ENCODE measurements at places on chromosomes 4 and X.

DNA sequence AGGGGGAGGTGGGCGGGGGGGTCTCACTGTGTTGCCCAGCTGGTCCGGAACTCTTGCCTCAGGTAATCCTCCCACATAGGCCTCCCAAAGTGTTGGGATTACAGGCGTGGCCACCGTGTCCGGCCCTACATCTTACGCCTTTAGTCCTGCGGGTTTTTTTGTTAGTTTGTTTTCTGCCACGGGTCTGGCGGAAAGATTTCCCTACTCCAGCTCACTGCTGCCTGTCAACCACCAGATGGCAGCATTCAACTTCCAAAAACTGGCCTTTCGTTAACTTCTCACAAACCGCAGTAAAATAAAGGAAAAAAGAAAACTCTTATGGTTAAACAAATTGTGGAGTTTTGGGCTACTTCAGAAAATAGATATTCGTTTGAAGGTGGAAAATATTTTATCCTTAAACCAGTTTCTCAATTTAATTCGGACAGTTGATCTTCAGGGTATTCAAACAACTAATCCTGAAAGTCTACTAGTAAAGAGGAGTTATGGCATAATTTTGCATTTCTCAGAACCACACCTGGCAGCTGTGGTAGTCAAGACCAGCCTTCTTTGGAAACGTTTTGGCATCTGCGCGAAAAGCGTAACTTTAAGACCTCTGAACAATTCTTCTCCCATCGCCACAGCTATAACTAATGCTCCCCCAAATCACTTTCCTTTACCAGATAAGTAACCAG, 41.1 kb downstream of the LUZP4 start:
- no peak for DNase-seq

DNA sequence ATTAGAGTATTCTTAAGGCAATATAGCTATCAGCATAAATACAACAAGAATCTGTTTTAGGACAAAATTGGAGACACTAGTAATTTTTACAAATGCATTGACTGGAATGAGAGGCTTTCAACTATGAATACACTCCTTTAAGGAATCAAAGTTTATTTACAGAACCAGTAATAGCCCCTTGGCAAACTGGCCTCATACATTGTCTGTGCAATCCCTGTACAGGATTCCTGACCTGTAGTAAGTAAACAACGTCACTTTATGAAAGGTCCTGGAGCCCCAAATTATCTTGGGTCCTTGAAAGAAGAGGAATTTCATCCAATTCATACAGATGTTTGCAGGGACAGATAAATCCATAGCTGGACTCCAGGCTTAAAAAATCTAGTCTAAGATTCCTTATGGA, 25.4 kb upstream of the CXCL3 start:
- DNase-seq: no peak

DNA sequence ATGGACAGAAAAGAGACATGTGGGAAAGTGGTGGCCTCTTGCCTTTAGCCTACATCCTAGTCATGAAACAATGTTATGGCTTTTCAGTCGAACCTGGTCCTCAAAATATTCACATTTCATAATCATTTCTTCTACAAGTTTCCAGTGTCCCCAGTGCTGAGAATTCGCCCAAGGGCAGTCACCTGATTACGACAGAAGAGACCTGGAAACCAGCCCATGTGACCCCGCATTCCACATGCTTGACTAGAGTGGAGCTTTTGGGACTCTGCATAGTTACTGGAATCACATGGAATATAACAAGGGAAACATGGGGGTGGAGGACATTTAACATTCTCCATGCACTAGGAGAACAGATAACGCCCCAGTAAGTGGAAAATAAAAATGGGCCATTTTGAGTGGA, 100.1 kb downstream of the PPARGC1A start:
- no peak for DNase-seq

- no peak for DNase-seq
Observed at GRCh38 chr4:47073647-47074046, 42.3 kb downstream of the GABRB1 start.

GRCh38 chr4:87150498-87151261, 69.7 kb downstream of the KLHL8 start:
- no peak for DNase-seq

DNA sequence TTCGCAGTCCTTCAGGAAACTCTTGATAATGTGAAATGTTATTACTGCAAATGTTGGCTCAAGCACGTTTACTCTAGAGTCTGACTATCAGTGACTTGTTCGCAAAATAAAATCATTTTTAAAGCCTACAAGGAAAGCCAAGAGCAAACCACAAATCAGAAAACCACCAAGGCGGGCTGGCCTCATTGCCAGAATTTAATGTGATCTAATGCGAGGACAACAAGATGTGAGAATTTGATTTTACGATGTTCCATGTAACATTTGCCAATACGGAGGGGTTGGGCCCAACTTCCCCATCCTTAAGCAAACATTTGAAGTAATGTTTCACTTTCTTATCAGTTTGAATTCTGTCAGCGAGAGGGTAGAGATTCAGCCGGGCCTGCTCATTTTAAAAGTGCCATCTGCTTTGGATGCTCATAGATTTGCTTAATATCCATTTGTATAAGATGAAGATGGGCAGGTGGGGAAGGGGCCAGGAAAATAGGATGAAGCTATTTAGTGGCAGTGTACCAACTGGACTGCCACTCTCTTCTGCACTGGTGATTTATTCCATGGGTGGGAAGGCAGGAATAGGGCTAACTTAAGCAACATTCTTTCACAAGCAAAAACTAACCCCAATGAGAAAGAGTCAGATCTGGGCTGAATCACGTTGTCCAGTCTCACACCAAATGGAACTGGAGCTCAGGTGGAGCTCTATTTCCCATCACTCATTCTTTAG, 225.3 kb downstream of the ANAPC10 start:
- no peak for DNase-seq

DNA sequence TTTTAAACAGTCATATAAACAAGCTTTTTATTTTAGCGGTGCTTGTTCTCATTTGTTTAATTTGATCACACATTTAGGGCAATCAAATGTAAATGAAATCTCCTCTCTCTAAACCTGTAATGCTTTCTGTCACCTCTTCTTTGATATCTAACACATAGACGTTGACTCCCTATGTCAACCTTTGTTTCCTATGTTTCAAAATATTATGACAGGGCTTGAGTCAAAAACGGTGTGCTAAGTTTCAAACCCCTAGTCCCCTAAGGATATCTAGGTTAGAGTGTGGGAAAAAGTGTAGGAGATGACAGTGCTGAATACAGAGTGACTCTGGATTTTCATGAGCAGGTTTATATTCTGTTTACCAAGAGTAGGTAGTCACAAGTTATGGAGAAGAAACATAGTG, 224.0 kb upstream of the CNKSR2 start:
- no peak for DNase-seq

DNA sequence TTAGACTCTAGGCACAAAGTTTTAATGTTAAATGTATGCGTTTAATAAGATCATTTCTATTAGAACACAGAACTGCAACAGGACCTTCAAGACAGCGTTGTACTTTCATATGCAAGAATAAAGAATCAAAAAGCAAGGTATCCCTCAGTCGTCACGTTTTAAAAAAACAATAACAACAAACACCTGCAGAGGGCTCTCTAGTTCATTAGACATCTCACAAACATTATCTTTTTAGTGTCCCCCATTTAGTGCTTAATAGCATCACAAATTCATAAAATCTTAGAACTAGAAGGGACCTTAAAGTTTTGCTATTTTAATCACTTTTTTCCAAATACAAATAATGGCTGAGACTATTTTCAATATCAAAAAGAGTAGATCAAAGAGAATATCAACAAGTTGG, 236.6 kb downstream of the DCHS2 start:
- DNase-seq: no peak

GRCh38 chrX:96474029-96474740, 210.5 kb upstream of the DIAPH2 start:
- no peak for DNase-seq

DNA sequence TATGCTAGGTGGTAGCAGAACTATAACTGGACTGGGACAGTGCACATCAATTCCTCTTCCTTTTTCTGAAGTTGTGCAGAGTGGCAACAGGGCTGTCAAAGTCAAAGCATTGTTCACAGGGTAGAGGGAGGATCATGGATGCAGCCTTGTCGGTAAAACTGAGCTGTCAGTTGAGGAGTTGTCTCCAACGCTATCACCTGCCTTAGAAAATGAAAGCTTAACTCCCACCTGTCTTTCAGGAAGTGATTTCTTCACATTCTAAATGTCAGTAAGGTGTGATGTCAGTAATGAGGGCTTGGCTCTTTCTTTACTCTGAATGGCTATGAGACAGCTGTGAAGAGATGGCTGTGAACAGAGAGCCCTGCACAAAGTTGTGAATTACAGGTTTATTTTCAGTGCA, 66.4 kb upstream of the BANK1 start:
- no peak for DNase-seq

DNA sequence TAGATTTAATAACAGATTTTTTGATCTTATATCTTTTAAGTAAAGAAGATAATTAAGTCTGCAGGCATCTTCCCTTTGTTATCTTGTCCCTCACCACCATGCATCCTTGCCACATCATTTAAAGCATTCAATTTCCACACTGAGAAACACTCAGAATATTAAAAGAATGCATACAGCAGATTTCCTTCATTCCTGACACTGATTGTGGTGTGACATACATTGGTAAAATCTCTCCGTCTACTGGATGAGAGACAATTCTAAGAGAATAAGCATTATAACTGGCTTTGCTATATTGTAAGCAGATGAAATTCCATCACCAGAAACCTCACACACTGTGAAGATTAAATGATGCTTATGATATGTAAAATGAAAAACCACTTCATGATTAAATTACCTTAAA, 97.4 kb upstream of the TRPC5OS start:
- DNase-seq: no peak

GRCh38 chr4:185592845-185593488, 57.7 kb upstream of the PDLIM3 start:
- DNase-seq: no peak

GRCh38 chr4:22454216-22454838, 61.5 kb downstream of the ADGRA3 start:
- no peak for DNase-seq

DNA sequence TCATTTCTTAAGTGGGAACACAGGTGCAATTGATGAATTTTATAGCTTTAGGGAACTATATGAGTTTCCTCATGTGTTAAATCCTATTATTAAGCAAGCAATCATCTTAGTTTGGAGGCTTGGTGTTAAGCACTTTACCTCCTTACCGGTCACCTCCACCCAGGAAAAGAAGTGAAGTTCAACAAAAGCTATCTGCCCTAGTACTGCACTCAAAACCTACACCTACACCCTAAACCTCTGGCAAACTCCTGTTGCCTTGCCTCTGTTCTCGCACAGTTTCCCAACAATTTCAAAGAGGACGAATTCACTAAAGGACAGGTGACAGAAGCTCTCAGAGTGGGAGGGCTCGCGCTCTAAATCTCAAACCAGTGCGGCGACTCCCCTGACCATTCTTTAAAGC, 85.7 kb upstream of the TENT5D start:
- no peak for DNase-seq

DNA sequence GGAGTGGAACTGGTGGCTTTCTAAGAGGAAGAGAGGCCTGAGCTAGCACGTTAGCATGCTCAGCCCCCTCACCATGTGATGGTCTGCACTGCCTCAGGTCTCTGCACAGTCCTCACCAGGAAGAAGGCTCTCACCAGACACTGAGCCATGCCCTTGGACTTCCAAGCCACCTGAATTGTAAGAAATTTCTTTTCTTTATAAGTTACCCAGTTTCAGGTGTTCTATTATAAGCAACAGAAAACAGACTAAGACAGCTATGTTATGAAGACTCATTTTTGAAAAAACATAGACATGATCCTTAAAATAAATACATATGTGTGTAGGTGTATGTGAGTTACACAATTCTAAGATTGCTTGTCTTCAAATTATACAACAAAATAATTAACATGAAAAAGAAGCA, 74.7 kb downstream of the CEP44 start:
- DNase-seq: no peak

DNA sequence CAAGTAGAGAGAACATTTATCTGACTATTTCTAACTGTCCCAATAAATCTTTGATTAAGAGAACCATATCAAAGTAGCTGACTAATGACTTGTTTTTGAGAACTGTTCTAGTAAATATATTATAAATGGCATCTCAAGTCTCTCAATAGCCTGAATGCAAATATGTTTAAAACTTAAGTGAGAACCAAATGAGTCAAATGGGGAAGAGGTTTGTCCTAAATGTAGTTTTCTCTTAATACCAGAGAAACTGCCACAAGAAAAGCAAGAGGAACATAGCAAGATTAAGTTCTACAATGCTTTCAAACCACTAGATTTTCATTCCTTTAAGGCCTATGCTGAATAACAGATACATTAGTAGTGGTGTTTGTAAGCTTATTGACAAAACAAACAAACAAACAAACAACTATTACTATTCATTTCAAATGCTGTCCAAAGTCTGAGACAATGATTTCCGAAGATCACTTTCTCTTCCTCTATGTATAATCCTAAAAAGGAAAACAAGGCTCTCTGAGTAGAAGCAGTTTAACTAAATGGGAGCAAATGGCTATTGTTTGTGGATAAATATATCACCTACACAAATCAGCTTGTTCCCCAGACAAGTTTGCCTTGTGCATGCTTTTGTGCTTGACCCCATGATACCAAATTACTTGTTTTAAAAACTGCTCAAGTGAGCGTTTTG, 408.4 kb upstream of the EMCN start:
- no peak for DNase-seq

DNA sequence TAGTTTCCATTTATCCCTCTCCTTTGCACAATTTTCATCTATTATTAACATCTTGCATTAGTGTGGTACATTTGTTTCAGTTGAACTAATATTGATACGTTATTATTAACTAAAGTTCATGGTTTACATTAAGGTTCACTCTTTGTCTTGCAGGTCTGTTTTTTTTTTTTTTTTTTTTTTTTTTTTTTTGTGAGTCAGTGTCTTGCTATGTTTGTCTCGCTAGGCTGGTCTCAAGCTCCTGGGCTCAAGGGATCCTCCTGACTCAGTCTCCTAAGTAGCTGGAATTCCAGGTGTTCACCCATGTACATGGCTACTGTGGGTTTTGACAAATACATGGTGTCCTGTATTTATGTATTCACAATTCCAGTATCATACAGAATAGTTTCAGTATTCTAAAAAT, 6.8 kb downstream of the TBC1D19 start:
- no peak for DNase-seq

DNA sequence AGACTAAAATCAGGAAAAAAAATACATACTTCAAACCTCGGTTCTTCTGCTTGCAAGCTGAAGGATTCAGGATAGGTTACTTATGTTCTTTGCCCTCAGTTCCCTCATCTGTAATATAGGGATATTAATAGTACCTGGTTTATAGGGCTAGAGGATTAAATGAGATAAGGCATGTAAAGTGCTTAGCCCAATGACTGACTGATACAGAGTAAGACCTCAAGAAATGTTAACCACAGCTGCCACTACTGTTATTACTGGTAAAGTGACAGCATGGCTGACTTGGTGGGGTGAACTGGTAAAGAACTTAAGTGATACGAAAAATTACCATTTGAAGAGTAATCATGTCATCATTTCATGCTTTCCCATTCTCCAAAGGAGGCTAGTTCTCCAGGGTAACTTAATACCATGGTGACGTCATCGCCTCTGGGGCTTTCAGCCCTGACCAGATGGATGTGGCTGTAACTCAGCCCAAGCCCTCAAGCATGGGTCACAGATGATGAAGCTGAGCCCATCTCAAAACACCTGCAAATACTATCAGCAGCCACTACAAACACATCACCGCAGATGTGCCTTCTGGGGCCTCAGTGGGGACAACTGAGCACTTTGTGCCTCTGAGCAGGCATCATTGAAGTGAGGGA, 44.5 kb upstream of the SCML1 start:
- no peak for DNase-seq

Measured in activated CD8-positive, alpha-beta memory T cell treated with anti-CD3 and anti-CD28 coated beads for 1 hour (primary cell).